Stimulated activated CD4-positive, alpha-beta T cell treated with anti-CD3 and anti-CD28 coated beads, TNF-alpha, amount 100 ng/mL, for 48 hours (primary cell): ENCODE measurements at places on chromosomes 7 and 10.

DNA sequence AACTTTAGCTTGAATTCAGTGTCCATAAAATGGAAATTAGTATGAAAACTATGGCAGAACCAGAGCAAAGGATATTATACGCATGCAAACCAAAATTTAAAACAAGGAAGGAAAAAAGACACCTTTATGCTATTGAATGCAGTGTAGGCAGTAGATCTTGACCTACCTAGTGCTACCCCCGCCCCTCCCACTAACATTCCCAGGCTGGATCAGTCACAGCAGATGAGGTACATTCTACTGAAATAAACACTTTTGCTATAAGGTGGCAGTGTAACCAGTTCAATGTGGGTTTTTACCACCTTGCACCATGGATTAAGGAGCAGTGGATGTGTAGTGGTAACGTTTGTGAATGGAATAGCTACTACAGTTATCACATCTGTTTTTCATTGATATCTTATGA, 27.9 kb downstream of the SRI start:
- no peak for DNase-seq

- DNase-seq: no peak
Measured at GRCh38 chr7:100561491-100562194, 12.1 kb downstream of the SAP25 start.

DNA sequence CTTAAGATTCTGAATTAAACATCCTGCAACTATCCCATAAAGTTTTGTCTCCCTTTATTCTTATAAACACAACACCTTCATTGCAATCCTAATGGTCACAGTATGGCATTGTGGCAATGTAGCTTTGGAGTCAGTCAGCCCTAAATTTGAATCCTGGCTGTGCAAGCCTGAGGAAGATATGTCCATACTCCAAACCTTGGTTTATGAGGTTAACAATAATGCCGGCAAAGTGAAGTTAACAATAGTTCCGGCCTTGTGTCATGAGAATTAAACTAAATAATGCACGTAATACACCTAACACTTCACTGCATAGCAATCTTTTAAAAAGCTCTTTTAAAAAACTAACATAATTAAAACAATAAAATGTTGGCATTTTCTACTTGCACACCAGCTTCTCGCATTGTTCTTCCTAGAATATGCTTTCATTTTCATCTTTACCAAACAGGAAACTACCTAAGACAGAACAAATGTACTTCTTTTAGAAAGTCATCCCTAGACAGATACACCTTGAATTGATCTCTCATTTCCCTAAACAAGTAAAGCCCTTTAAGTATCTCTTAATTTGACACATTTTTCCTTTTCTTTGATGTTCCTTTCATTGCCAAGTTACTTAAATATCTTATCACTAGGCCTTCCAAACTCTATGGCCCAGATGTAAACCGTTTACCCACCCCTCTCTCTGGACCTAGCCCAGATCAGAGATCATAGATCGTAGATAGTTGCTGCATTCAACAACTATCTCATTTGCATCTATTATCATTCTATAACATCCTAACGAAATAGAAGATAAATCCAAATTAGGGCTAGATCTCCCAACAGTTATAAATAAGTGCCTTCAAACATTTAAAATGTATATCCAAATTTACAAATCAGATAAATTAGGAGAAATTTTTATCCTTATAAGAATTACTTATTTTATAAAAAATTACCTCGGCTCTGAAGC, 66.7 kb downstream of the CREB3L2 start:
- no peak for DNase-seq

DNA sequence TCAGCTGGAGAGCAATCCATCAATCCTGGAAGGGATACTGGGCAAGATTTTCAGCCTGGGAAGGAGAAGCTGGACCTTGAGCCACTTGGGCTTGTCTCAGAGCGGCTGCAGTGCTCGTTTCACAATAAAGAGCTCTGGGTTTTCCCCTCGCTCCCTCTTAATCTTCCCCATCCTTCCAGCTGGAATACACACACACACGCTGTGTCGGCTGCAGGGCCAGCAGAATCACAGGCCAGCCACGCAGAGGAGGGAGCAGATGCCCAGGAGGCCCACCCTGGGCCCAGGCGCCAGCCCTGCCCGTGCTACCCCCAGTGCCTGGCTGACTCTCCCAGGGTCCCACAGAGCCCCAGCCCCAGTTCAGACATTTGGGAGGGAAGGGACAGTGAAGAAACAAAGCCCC, 255.1 kb downstream of the TNS3 start:
- no peak for DNase-seq

GRCh38 chr7:20607216-20607615, 8.3 kb upstream of the ABCB5 start:
- no peak for DNase-seq

DNA sequence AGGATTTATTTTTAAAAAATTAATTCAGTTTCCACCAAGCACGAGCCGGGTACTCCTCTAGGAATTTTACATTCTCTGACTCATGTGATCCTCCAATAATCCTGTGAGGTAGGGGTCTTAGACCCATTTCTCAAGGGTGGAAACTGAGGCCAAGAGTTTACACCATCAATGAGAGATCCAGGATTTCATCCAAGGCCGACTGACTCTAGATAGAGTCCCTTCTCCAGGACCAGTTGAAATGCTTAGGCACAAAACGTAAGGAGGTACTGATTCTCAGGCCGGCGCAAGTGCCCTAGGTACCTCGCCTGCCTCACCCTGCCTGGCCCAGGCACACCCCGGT, 95.7 kb upstream of the DUSP5 start:
- DNase-seq: no peak
